ENCODE measurements at places on chromosomes 3 and 15. TPM values are rescaled to one million over a fixed set of nuclear protein-coding genes. Genes with fewer than 3 reads are reported as not detected.

OSBPL10 gene
- 138 TPM for total RNA-seq

CHRFAM7A gene
- not detected for total RNA-seq

LRTM1 gene
- 0.39 TPM for total RNA-seq

CTXN2 gene
- not detected for total RNA-seq

CAMKV gene
- not detected for total RNA-seq

A4GNT gene
- not detected for total RNA-seq

CPNE4 gene
- not detected for total RNA-seq

GNAT1 gene
- total RNA-seq: not detected

GNB4 gene
- total RNA-seq: 31.8 TPM

HCLS1 gene
- 6.3 TPM for total RNA-seq

ZNF660 gene
- 3.0 TPM for total RNA-seq

TMOD2 gene
- total RNA-seq: 1.1 TPM

REC114 gene
- not detected for total RNA-seq

COL6A5 gene
- not detected for total RNA-seq

ZDHHC23 gene
- total RNA-seq: 3.5 TPM

MYO9A gene
- 76.6 TPM for total RNA-seq

METTL6 gene
- total RNA-seq: 15.8 TPM

BNIP2 gene
- total RNA-seq: 83.9 TPM

MYRIP gene
- not detected for total RNA-seq

SLC51A gene
- total RNA-seq: not detected

SUCNR1 gene
- not detected for total RNA-seq

PLCH1 gene
- total RNA-seq: not detected

ISLR2 gene
- not detected for total RNA-seq

CLDN11 gene
- total RNA-seq: 2.4 TPM

RGMA gene
- 0.11 TPM for total RNA-seq

EPHB3 gene
- total RNA-seq: 3.7 TPM

TMEM266 gene
- total RNA-seq: 3.1 TPM

ANKUB1 gene
- total RNA-seq: not detected
